ENCODE measurements at places on chromosomes 1 and 21. TPM values are rescaled to one million over a fixed set of nuclear protein-coding genes. Genes with fewer than 3 reads are reported as not detected.

The SNX7 gene
- 39.0 TPM for total RNA-seq

The CHAF1B gene
- 1.0 TPM for total RNA-seq

The NUDT4B gene
- total RNA-seq: 7.1 TPM

The FMO4 gene
- total RNA-seq: 7.3 TPM

The PRDX6 gene
- 138 TPM for total RNA-seq

The CFAP410 gene
- total RNA-seq: 7.1 TPM

The OR6K6 gene
- not detected for total RNA-seq

The NR1I3 gene
- total RNA-seq: not detected

The KTI12 gene
- total RNA-seq: 7.8 TPM

The CAMK1G gene
- 0.77 TPM for total RNA-seq

All from fibroblast of lung (primary cell).